SIG-M5 (cell line): ENCODE measurements at places on chromosomes 12 and 14.

GRCh38 chr12:52828591-52829021, 5.5 kb downstream of the KRT79 start:
- DNase-seq, result no peak

DNA sequence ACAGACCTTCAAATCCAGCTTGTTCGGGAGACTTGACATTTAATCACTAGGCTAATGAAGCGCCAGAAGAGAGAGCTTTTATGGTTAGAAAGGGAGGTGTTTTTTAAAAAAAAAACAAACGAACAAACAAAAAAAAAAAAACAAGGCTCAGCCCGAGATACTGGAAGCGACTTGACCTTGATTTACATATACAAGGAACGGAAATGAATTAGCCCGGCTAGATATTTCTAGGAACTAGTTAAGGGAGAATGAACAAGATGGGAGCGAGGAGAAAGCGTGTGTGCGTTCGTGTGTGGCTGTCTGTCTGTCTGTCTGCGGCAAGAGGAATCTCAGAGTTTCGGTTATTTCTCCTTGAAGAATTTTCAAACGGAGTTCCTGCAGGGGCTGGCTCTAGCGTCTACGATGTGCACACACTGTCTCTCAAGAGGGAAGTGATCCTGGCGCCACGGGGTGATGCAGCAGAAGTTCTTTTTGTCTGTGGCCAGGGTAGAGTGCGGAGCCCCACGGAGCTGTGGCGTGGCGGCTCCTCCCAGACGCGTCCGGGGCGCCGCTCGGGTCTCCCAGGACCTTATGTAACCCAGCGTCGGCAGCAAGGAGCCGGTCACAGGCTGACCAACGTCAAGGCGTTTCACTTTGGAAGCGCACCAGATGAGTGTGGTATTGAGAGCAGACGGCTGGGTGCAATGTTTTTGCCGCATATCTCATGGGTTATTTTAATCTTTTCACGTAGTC, 18.8 kb downstream of the SOCS2 start:
- peak; percentile 38 for DNase-seq

DNA sequence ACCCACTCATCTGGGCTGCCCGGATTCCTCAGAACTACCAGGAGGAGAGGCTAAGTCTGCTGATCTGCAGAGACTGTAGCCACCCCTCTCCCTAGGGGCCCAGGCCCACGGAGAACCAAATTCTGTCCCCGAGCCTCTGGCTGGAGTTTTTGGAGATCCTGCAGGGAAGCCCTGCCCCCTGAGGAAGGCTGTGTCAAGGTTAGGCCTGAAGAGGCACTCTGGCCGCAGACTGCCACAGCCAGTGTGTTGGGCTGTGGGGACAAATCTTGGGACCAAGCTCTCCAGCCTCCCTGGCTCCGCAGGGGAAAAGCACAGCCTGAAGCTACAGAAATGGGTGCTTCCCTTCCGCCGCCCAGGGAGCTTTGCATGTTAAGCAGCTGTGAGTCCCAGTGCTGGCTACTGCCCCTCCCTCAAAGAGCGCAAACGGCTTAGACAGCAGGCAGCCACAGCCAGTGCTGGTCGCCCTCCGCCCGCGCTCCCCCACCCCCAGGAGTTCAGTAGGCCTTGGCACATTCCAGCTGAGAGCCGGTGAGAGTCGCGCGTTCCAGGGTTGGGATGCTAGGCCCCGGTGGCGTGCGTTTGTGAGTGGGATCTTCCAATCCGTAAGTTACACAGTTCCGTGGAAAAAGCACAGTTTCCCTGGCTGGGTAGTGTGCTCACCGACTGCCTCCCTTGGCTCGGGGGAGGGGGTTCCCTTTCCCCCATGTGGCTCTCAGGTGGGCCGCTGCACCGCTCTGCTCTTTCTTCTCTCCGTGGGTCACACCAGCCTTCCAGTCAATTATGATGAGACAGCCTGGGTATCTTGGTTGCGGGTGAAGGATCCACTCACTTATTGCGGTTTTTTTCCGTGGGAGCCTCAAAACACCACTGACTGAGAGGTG, 13.2 kb downstream of the CLEC4E start:
- DNase-seq, result no peak

GRCh38 chr12:93092649-93092945, 163.5 kb upstream of the EEA1 start:
- no peak for DNase-seq
